Vagina (tissue), 2 donors: ENCODE measurements at places on chromosomes 5 and 9.

- DNase-seq, result peak; percentile 65
These were observed 200.6 kb upstream of the MVB12B start for GRCh38 chr9:126125992-126126409.

DNA sequence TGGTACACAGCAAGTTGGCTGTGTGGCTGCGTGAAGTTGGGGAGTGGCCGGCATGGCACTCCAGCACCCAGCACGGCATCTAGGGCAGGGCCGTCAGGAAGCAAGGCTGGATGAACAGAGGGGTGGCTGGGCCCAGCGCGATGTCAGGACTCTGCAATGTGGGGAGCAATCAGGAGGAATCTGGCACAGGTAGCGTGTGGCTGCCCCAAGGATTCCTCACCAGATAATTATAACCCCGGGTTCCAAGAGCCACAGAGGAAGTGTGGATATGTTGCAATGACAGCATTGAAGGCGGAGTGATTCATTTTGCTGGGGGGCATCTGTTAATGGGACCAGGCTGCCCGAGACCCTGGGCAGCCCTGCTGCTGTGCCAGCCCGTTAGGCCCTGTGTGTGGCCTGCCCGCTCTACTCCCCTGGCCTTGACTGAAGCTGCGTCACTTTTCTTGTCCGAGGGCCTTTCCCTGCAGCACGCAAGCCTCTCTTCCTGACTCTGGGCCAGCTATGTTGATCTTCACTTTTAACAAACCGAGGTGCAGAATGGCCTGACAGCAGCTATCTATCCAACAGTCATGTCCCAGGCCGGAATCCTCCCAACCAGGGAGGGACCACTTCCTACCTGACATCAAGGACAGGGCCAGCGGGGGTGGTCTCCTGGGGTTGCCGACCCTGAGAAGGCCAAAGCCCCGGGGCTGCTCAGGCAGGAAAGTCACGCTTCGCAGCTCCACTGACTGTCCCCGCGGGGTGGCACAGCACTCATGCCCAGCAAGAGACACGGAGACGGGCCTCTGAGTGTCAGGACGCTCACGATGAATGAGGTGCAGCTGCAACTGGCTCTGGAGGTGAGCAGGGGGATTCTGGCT is 118.0 kb upstream of the PHYKPL start:
- no peak for DNase-seq

GRCh38 chr5:15650266-15650665 is 150.3 kb downstream of the FBXL7 start:
- no peak for DNase-seq

GRCh38 chr5:135462304-135462703 is 10.2 kb upstream of the TIFAB start:
- no peak for DNase-seq
